GM04504 (cell line): ENCODE measurements at places on chromosomes 6 and 20.
A peak's percentile ranks its signal among the peaks of the same experiment; 100 is the strongest.

GRCh38 chr20:37178839-37179682 lies at the start of the genes MROH8 and RPN2:
MROH8 (minus strand) TSS chr20:37179548.
RPN2 (plus strand) TSS chr20:37179330; CDS start chr20:37179357, 27 bp downstream.
- peak; percentile 96 for DNase-seq

- DNase-seq: no peak
Observed at GRCh38 chr20:46509523-46509922, 3.8 kb downstream of the ZNF334 start.

DNA sequence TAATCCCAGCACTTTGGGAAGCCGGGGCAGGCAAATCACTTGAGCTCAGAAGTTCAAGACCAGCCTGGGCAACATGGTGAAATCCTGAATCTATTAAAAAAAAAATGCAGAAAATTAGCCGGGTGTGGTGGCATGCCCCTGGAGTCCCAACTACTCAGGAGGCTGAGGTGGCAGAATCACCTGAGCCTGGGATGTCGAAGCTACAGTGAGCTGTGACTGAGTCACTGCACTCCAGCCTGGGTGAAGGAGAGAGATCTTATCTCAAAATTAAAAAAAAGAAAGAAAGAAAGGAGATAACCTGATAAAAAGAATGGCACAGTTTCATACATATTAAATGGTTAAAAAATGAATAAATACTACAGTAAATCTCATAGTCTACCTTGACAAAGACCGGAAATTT lies 123.6 kb upstream of the TNFAIP3 start:
- DNase-seq: no peak

- no peak for DNase-seq
Observed at GRCh38 chr6:137352859-137353258, 133.7 kb upstream of the IFNGR1 start.

GRCh38 chr20:24584538-24585356 lies 115.3 kb downstream of the SYNDIG1 start:
- peak; percentile 11 for DNase-seq

DNA sequence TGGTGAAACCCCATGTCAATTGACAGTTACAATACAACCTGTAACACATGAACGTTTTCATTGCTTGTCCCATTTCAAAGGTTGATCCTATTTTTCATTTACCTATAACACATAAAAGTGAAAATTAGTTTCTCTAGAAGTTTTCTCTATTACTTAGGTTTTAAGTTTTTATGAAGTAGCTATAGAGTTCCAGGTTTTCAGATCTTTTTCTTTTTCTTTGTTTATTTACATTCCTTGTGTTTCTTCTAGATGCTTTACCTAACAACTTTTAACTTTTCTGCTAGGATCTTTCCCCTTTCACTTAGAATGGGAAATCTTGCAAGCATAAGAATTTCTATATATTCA lies 232.6 kb downstream of the PLCB1 start:
- DNase-seq: no peak

DNA sequence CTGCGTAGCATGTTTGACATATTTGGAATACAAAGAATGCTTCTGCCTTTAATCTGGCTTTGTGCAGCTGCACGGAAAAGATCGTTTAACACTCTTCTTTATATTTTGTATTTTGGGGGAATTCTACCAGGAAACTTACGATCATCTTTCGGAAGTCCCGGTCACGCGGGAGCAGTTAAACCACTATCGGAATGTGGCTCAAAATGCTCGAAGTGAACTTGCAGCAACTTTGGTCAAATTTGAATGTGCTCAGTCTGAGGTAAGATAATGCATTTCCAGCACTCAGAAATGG lies 42.3 kb downstream of the CCDC170 start:
- no peak for DNase-seq

GRCh38 chr6:100704961-100705360 lies 176.2 kb downstream of the ASCC3 start:
- no peak for DNase-seq

- no peak for DNase-seq
Observed at GRCh38 chr6:37705239-37706051, 7.8 kb upstream of the MDGA1 start.

DNA sequence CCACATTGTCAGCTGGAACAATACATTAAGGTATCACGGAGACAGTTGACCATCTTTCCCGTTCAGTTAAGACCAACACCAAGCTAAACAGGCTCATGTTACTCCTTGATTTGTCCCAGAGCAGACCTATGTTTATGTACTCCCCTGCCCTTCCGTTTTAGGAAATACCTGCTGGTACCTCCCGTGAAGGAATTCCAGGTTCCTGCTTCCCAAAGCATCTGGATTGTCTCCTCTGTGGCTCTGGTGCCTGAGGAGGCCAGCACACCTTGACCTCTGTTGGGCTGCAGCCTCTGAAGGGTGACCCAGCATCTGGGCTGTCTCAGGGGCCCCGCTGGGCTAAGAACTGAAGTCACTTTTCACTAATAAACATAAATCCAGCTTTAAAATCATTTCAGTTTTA lies 647.8 kb upstream of the MARCKS start:
- no peak for DNase-seq

DNA sequence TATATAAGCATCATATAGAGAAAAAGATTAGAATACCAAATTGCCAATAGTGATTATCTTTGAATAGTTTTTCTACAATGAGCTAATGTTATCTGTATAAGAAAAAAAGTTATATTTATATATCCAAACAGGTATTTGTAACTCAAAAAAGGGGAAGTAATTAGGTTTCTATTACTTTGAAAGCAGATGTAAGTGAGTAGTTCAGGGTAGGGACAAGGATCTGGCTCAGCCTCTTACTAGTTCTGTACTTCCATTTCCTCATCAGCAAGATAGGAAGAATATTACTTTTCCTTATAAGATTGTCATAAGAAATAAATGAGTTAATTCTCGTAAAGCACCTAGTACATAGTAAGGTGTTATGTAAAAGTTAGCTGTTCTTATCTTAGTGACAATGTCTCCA lies 32.2 kb downstream of the AHI1 start:
- no peak for DNase-seq

GRCh38 chr6:26329763-26330511 lies 35.1 kb upstream of the BTN3A2 start:
- no peak for DNase-seq

GRCh38 chr20:5090191-5090590 lies 29.6 kb downstream of the PCNA start:
- DNase-seq: no peak

GRCh38 chr6:133441491-133441890 lies 200.3 kb downstream of the EYA4 start:
- no peak for DNase-seq

DNA sequence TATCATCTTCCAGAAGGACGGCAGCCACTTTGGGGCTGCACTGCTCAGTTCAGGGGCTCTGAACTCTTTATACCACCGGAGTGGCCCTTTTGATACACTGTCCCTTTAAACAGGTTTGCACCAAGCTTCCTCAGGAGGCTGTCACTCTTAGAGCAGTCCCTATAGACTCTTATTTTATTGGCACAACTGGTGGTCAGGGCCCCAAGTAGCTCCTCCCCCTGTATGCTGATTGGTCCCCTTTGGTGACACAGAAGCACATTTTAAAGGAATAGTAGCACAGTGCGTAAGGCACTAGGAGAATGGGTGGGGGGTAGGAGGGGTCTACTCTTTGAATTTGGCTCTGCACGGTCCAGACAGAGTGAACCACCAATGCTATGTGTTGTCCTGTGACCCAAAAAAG lies 122.6 kb upstream of the MLN start:
- DNase-seq: no peak

DNA sequence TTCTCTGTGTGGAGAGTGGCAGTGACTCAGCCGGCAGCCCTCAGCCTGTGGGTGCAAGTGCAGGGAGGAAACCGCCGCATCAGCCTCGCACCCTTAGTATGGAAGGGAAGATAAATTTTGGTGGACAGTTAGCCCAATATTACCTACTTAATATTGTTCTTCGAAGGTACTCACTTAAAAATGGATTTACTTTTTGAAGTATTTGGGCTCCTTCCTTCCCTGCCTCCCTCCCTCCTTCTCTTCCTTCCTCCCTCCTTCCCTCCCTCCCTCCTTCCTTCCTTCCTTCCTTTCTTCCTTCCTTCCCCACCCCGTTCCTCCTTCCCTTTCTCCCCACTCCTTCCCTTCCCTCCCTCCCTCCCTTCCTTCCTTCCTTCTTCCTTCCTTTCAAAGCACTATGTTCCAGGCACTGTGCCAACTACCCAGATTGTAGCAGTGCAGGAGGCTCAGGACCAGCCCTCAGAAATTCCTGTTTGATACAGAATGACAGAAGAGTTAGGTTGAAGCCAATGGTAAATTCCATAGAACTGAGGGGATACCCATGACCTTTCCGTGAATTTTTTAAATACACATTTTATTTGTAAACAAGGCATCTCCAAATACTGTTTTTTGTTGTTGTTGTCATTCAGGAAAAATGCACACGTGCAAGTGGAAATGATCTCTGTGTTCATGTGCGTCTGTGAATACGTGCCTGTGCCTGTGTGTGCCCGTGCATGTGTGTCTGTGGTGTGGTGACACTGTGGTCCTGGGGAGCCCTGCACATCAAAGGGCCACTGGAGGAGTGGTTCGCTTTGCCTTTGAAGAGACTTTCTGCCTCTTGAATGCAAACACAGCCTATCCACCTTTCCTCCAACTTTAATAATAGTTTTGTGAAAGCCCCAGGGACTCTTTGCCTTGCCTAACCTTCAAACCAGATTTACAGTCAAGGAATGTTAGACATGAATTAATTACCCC lies 141.7 kb downstream of the EDN3 start:
- DNase-seq: no peak

- no peak for DNase-seq
Observed at GRCh38 chr6:158729906-158730540, 80.2 kb downstream of the SYTL3 start.

GRCh38 chr20:9602847-9603183 lies 88.4 kb downstream of the LAMP5 start:
- no peak for DNase-seq

DNA sequence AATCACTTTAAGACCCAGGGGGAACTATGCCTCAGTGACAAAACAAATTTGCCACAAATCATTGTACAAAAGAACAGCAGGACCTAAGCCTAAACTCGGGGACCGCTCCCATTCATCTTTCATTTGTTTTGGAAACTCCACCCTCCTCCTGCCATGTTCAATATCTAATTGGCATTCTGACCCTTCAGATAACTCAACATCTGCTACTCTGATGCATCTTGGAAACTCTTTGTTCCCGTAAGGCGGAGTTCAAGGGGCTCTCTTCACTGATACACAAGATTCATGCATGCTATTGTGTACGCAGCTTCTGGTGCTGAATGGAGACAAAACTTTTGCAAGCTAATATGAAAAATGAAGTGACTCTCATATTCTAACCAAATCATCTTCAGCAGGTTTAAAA lies 187.6 kb downstream of the ZFP64 start:
- DNase-seq: no peak

DNA sequence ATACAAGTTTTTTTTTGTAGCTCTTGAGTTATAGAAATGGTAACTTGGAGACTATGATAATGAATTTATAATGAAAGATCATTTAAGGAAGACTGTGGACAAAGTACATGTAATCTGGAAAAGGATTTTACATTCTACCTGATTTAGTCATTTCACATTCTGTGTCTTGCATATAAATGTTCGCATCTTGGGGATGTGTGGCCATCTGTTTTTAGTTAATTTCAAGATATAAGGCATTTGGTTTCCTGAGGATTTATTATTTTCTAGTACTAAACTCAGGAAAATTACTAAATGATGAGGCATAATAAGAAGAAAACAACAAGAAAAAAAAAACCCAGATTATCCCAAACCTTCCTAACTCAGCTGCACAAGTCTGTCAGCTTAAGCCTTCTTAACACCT lies 112.7 kb upstream of the PRL start:
- no peak for DNase-seq

DNA sequence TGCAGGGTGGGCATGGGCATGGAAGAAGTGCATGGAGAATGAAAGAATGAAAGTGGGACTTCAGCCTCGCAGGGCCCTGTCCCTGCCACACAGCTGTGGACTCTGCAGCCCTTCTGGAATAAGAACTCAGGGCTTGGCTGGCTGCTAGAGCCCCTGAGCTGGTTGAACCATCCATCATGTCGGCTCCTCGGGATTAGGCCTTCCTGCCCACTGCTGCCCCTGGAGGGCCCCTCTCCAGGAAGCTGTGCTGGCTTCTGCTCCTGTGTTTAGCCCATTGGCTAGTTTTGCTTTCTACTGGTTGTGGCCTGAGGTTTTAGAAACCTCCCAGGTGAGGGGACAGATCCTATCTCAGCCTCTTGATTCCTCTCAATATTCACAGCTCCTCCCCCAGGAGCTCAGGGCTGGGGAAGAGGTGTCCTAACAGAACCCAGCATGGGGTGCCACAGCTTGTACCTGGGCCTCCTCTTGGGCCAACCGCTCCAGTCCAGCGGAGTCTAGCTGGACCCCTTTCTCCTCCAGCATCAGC lies 7.9 kb downstream of the AARS2 start:
- DNase-seq: no peak

DNA sequence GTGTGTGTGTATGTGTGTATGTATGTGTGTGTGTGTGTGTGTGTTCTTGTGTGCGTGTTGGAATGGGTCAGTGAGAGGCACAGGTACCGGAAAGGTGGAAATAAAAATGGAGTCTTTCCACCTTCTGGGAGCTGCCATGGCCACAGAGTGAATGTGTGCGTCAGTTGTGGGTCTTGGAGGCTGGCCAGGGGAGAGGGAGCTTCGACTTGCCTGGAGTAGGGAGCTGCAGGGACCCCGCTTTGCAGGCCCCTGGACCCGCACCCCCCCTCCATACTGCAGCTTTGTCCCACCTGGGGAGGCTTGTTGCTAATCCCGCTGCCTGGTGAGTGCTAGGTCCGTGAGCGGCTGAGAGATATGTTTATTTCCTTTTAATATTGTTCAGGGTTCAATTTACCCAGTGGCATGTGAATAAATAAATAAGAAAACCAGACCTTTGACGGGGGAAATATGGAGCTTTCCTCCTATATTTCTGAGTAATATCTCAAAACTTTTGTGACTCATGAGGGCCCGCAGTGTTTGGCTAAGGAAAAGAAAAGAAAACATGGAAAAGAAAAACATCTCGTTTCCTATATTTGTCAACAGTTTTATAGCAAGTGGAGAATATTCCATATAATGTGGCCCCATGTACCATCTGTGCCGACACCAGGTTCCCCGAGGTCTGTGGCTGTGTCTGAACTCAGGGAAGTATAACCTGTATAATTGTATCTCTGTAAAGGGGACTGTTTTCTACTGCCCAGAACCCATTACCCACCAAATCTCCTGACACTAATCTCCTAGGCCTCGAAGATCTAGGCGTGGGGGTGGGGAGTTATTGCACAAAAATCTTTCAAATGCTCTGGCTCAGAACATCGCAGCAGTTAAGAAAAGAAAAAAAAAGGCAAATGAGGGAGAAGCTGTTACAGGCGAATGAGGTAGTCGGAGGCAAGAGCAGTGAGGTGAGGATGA lies 24.6 kb upstream of the CCDC167 start:
- DNase-seq: no peak

- DNase-seq: no peak
Observed at GRCh38 chr6:106512968-106513574, 116.2 kb downstream of the RTN4IP1 start.
